ENCODE measurements at places on chromosomes 6 and 20. TPM values are rescaled to one million over a fixed set of nuclear protein-coding genes. Genes with fewer than 3 reads are reported as not detected.
A peak's percentile ranks its signal among the peaks of the same experiment; 100 is the strongest.

DNA sequence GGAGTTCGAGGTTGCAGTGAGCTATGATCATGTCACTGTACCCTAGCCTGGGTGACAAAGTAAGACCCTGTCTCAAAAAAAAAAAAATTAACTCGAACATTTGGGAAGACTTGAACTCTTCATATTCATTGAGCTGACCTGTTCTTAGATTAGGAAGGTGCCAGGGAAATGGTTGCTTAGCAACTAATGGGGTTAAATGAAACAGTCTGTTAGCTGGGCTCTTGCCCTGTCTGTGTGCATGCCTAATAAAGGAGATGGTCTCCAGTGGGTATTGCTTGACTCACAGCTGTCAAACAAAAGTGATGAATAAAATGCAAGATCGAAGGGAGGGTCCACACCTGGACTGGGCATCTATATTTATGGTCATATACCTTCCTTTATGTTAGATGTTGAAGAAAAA is 101.8 kb downstream of the KLHL32 start:
- no peaks in the 10 kb centered on the region for H3K4me1 ChIP-seq
- no peaks in the 10 kb centered on the region for H3K27me3 ChIP-seq
- DNase-seq = peak; percentile 16
- no peak overlapping the region for H3K4me3 ChIP-seq
- H3K27ac ChIP-seq = no peak overlapping the region
- no peaks in the 10 kb centered on the region for H3K36me3 ChIP-seq

GRCh38 chr20:57503035-57503658 is 21.8 kb downstream of the CTCFL start:
- no peaks in the 10 kb centered on the region for H3K27me3 ChIP-seq
- H3K36me3 ChIP-seq = no peaks in the 10 kb centered on the region
- H3K4me3 ChIP-seq = no peak overlapping the region
- peaks cover 5% of the 10 kb centered on the region for H3K4me1 ChIP-seq
- DNase-seq = no peak

DNA sequence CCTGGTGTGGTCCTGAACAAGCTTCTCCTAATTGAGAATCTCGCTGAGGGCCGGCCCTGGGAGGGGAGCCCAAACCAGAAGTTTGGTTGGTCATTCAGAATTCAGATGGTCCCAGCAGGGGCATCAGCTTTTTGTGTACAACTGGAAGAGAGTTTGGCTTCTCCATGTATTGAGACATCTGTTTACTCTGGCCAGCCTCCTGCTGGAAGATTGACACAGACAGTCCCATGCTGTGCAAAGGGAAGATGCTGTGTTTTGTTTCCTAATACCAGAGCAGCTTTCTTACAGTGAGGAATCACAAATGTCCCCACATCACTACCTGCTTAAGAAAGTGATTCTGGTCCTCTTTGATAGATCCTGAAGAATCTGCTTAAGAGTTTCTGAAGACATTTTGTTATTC is 97.8 kb downstream of the PLEKHG1 start:
- H3K4me1 ChIP-seq = peaks cover 4% of the 10 kb centered on the region
- DNase-seq = no peak
- H3K36me3 ChIP-seq = no peaks in the 10 kb centered on the region
- no peak overlapping the region for H3K4me3 ChIP-seq
- no peak overlapping the region for H3K27ac ChIP-seq

GRCh38 chr20:2469991-2470422 is 582 bp downstream of the SNRPB start:
- peak; percentile 82 for DNase-seq
- peak overlapping the region; percentile 94 for H3K27ac ChIP-seq
- H3K27me3 ChIP-seq = no peaks in the 10 kb centered on the region
- H3K4me1 ChIP-seq = peaks cover 33% of the 10 kb centered on the region
- H3K36me3 ChIP-seq = peaks cover 26% of the 10 kb centered on the region

GRCh38 chr20:354298-354977 is 7.5 kb downstream of the NRSN2 start:
- no peaks in the 10 kb centered on the region for H3K27me3 ChIP-seq
- peaks cover 19% of the 10 kb centered on the region for H3K36me3 ChIP-seq

- H3K4me3 ChIP-seq = no peak overlapping the region
- no peak for DNase-seq
- H3K27me3 ChIP-seq = no peaks in the 10 kb centered on the region
- no peaks in the 10 kb centered on the region for H3K36me3 ChIP-seq
- no peaks in the 10 kb centered on the region for H3K4me1 ChIP-seq
- H3K27ac ChIP-seq = no peak overlapping the region
Measured at GRCh38 chr6:113104951-113105350, 752.2 kb upstream of the MARCKS start.

GRCh38 chr6:150857062-150857944 is 8.2 kb upstream of the MTHFD1L start:
- no peaks in the 10 kb centered on the region for H3K27me3 ChIP-seq
- no peak overlapping the region for H3K4me3 ChIP-seq
- peaks cover 22% of the 10 kb centered on the region for H3K4me1 ChIP-seq
- no peak for DNase-seq
- H3K27ac ChIP-seq = peak overlapping the region; percentile 44
- no peaks in the 10 kb centered on the region for H3K36me3 ChIP-seq

DNA sequence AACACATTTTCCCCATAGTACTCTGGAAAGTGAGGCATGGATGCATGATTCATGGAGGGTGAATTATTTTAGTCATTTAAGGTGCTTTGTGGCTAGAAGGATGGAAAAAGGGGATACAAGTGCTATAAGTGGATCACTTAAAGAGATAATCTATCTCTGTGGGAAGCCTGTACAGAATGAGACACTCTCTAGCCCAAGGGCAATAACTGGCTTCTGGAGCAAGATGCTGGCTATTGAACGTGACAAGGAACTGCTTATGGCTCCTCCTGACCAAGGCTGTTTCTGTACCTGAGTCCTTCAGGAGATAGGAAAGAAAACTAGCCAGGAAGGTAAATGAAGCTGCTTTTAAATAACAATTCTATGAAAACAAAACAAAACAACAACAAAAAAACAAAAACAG is 590.7 kb downstream of the EYS start:
- H3K36me3 ChIP-seq = no peaks in the 10 kb centered on the region
- H3K4me3 ChIP-seq = no peak overlapping the region
- no peaks in the 10 kb centered on the region for H3K4me1 ChIP-seq
- DNase-seq = no peak

DNA sequence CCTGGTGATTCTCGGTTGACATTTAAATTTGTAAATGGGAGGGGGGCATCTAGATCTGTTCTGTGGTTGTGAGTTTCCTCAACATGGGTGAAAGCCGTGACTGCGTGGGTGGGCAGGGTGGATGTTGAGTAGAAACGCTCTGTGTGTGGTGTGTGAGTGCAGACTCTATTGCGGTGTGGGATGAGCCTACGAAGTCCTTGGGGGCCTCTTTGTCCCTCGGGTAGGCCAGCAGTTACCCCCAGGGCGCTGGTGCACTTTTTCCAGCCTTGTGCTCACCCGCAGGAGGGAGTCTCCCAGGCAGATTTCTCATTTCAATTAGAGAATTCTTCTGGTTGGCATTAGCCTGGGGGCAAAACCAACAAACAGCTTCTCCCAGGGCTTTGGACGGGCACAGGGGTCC is 10.6 kb downstream of the TOX2 start:
- no peaks in the 10 kb centered on the region for H3K4me1 ChIP-seq
- H3K36me3 ChIP-seq = no peaks in the 10 kb centered on the region
- no peak overlapping the region for H3K4me3 ChIP-seq
- H3K27ac ChIP-seq = no peak overlapping the region

DNA sequence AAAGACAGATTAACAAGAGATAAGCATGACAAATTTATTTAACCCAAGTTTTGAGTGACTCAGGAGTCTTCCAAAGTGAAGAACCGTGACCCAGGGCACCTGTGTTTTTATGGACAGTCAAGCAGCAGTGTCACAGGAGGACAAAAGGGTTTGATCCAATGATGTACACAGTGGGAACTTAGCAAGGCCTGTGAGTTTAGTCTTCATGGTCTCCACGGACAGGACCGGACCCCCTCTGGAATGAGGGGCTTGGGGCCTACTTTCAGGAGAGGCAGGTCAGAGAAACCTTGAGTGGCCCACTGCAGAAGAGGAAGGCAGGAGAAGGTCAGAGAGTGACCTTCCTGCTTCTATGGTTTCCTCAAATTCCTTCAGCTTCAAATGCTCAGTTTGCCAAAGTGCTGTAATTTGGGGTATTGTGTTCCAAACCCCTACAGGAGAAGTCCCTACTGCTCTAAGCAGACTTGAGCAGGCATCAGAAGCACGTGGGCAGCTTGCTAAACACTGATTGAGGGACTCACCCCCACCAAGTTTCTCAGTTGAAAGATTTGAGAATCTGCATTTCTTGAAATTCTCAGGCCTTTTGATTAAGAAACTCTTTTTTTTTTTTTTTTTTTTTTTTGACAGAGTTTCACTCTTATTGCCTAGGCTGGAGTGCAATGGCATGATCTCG is 26.4 kb upstream of the ZMYND8 start:
- H3K27ac ChIP-seq = no peak overlapping the region
- H3K4me1 ChIP-seq = peaks cover 9% of the 10 kb centered on the region
- no peak overlapping the region for H3K4me3 ChIP-seq
- no peak for DNase-seq
- H3K27me3 ChIP-seq = no peaks in the 10 kb centered on the region
- H3K36me3 ChIP-seq = no peaks in the 10 kb centered on the region

DNA sequence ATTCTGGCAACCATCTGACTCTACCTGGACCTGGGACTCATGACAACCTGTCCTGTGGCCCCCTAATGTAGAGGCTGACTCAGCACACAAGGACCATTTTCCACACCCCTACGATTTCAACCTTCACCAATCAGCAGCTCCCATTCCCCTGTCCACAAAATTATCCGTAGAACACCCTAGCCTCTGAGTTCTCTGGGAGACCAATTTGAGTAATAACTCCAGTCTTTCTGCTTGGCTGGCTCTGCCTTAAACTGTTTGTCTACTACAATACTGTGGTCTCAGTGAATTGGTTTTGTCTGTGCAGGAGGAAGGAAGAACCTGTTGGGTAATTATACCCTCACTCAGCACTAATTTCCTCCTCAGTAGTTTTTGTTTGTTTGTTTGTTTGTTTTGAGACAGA is 99.3 kb upstream of the MRPS10 start:
- no peaks in the 10 kb centered on the region for H3K27me3 ChIP-seq
- H3K4me1 ChIP-seq = peaks cover 42% of the 10 kb centered on the region
- no peak for DNase-seq
- H3K4me3 ChIP-seq = no peak overlapping the region
- no peaks in the 10 kb centered on the region for H3K36me3 ChIP-seq

DNA sequence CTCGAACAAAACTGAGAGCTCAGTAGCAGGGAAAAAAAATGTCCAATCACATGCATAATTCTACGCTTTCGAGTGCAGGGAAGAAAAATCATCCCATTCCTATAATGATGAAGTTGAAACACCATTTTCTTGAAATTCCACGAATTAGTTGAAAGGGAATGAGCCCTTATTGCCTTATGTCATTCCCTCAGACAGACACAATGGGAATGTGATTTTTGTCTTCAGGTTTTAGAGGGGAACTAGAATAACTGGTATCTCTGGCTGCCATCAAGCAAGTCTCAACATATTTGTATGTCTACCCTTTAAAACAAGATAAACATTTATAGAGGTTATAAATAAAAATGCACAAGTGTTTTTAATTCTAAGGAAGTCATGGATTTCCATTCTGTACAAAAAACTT is 87.9 kb downstream of the KIF13A start:
- no peak for DNase-seq
- no peak overlapping the region for H3K27ac ChIP-seq
- H3K27me3 ChIP-seq = no peaks in the 10 kb centered on the region
- peaks cover 17% of the 10 kb centered on the region for H3K36me3 ChIP-seq
- H3K4me3 ChIP-seq = no peak overlapping the region
- H3K4me1 ChIP-seq = no peaks in the 10 kb centered on the region

DNA sequence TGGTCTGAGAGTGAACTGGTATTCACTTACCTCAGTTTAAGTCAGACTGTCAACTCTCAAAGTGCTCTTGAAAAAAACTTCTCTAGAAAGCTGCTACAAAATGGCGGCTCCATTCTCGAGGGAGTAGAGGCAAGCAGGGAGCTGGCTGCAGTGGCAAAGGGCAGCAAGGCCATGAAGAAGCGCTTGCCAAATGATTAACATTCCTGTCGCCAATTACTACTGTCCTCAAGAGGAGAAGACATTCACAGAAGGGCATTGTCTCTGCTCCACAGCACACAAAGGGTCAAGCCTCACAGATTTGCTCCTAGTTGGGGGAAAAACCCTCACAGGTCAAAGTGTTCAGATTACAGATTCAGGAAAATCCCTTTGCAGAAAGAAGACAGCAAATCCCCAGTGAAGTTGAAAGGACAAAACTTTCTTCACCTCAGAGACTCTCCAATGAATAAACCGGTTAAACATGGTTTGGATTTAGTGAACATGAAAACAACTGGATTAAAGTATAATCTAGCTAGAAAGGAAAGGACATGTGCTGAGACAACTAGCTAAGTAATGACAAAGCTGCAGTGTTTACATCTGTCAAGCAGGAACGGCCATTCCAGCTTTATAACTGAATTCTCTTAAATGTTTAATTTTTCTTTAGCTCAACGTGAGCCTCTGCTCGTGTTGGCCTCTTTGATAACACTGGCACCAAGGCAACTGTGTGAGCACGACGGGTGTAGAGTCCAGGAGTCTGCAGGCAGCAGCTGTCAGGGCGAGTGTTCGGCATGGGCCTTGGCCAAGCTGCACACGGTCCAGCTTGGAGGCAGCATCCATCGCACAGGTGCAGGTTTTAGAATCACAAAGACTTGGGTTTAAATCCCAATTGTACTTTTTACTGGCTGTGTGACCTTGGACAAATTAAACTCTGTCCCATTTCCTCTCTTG is 37.6 kb downstream of the NR2E1 start:
- no peaks in the 10 kb centered on the region for H3K4me1 ChIP-seq
- no peak for DNase-seq
- no peak overlapping the region for H3K27ac ChIP-seq
- H3K4me3 ChIP-seq = no peak overlapping the region
- no peaks in the 10 kb centered on the region for H3K27me3 ChIP-seq

GRCh38 chr6:67633058-67633457 is 1002.0 kb upstream of the ADGRB3 start:
- H3K36me3 ChIP-seq = no peaks in the 10 kb centered on the region
- H3K4me3 ChIP-seq = no peak overlapping the region
- DNase-seq = no peak
- H3K27ac ChIP-seq = no peak overlapping the region
- no peaks in the 10 kb centered on the region for H3K27me3 ChIP-seq
- H3K4me1 ChIP-seq = no peaks in the 10 kb centered on the region

DNA sequence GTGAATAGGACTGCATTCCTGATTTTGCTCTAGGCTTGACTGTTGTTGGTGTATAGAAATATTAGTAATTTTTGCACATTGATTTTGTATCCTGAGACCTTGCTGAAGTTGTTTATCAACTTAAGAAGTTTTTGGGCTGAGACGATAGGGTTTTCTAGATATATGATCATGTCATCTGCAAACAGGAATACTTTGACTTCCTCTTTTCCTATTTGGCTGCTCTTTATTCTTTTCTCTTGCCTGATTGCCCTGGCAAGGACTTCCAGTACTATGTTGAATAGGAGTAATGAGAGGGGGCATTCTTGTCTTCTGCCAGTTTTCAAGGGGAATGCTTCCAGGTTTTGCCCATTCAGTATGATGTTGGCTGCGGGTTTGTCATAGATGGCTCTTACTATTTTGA is 13.4 kb downstream of the HLA-DOB start:
- DNase-seq = no peak
- no peak overlapping the region for H3K27ac ChIP-seq
- H3K27me3 ChIP-seq = peaks cover 7% of the 10 kb centered on the region
- no peak overlapping the region for H3K4me3 ChIP-seq
- H3K4me1 ChIP-seq = no peaks in the 10 kb centered on the region

The HAO1 gene
- total RNA-seq = not detected

The SAMD5 gene
- 19.1 TPM for total RNA-seq

The DSP gene
- total RNA-seq = 102 TPM

The PNPLA1 gene
- total RNA-seq = not detected

The TCF21 gene
- total RNA-seq = 15.6 TPM

The SLC17A3 gene
- total RNA-seq = not detected

The SPTLC3 gene
- not detected for total RNA-seq

The FILIP1 gene
- total RNA-seq = 8.8 TPM

The CITED2 gene
- 65.2 TPM for total RNA-seq

The PFDN4 gene
- 69.4 TPM for total RNA-seq

The PTCHD4 gene
- total RNA-seq = 0.18 TPM

The ADTRP gene
- total RNA-seq = 31.9 TPM

The ADGRF4 gene
- not detected for total RNA-seq

Measured in stomach (tissue), 19 donors.